ENCODE measurements at places on chromosomes 13 and 19. TPM values are rescaled to one million over a fixed set of nuclear protein-coding genes. Genes with fewer than 3 reads are reported as not detected.

CDX2 gene
- total RNA-seq = 0.24 TPM

RFPL4AL1 gene
- 20.2 TPM for total RNA-seq

TLE2 gene
- total RNA-seq = 12.3 TPM

CCL25 gene
- total RNA-seq = not detected

KLK11 gene
- total RNA-seq = 3.9 TPM

URI1 gene
- 53.4 TPM for total RNA-seq

RASGRP4 gene
- 0.96 TPM for total RNA-seq

GMIP gene
- total RNA-seq = 7.5 TPM

C1QTNF9 gene
- total RNA-seq = 1.4 TPM

SUCLA2 gene
- total RNA-seq = 40.4 TPM

FOXA3 gene
- not detected for total RNA-seq

NUP58 gene
- total RNA-seq = 127 TPM

ZNF677 gene
- 29.9 TPM for total RNA-seq

PRDX2 gene
- 112 TPM for total RNA-seq

SLC6A16 gene
- 3.6 TPM for total RNA-seq

FAM216B gene
- total RNA-seq = 1.2 TPM

ZNF835 gene
- 1.2 TPM for total RNA-seq

RASIP1 gene
- 3.1 TPM for total RNA-seq

LILRA1 gene
- total RNA-seq = 1.4 TPM

Data from umbilical cord (tissue), 2 donors.